M059J (cell line): ENCODE measurements at places on chromosomes 2 and 18. TPM values are rescaled to one million over a fixed set of nuclear protein-coding genes. Genes with fewer than 3 reads are reported as not detected.
A peak's percentile ranks its signal among the peaks of the same experiment; 100 is the strongest.

The TBR1 gene
- not detected in 2 replicates for total RNA-seq

The XDH gene
- 0.89 TPM in 1 of 2 replicates, not detected in the other for total RNA-seq

The CCDC150 gene
- total RNA-seq: 3.7 and 3.9 TPM in 2 replicates

The HJURP gene
- 58.4 and 80.4 TPM in 2 replicates for total RNA-seq

DNA sequence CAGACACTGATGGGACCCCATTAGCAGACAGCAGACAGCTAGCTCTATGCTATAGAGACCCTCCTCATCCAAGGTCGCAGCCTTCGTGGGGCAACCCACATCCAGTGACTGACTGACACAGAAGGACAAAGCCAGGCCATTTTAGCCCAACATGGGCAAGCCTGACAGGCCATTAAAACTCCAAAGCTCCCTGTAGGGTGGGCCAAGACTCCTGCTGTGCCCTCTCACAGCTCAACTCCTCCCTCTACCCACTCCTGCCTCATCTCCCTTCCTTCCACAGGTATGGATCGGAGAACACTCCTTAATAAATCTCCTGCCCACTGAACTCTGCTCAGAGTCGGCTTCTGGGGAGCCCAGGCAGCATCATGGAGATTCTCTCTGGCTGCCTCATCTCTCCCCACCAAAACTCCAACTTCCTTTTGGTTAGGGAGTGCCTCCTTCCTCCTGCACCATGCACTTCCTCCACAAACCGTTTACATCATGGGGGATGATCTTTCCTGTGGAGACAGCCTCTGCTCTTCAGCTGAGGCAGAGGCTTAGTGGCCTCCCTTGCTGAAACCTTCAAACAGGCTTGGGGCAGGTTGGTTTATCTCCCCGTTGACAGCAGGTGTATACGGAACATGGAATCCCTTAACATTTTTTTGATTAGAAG lies 86.5 kb downstream of the ACTR3 start:
- no peak for DNase-seq

DNA sequence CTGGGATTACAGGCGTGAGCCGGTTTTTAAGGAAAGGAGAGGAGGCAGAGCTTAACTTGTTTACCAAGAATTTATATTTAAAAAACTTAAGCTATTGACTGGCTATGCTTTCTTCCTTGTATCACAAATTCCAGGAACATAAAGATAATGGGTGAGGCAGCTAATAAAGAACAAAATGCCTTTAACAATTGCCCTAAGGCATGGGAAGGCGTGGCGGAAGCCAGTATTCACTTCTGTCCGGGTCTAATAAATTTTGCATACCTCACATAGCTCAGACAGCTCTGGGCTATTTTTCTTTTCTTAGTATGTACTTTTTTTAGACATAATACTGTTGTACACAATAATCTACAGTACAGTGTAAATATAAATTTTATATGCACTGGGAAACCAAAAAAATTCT lies 1.0 kb upstream of the LDAH start:
- no peak for DNase-seq

GRCh38 chr18:8688816-8689215 lies 16.5 kb upstream of the MTCL1 start:
- no peak for DNase-seq

GRCh38 chr2:44740678-44741077 lies 200.8 kb upstream of the SIX3 start:
- DNase-seq: peak; percentile 42
